ENCODE measurements at places on chromosomes 16 and 17. TPM values are rescaled to one million over a fixed set of nuclear protein-coding genes. Genes with fewer than 3 reads are reported as not detected.

Gene FSCN2
- 4.8 TPM for total RNA-seq

Gene RAB26
- 20.4 TPM for total RNA-seq

Gene FBXW10
- 0.12 TPM for total RNA-seq

Gene SLC35B1
- total RNA-seq = 72.2 TPM

Gene C1QL1
- 37.0 TPM for total RNA-seq

Gene KRTAP4-4
- not detected for total RNA-seq

Gene UBE2G1
- total RNA-seq = 82.6 TPM

Gene SMIM36
- not detected for total RNA-seq

Gene SLFN12
- total RNA-seq = 16.6 TPM

Gene IFT20
- total RNA-seq = 35.4 TPM

Gene NOXO1
- total RNA-seq = 1.5 TPM

Gene EPOP
- total RNA-seq = 10.0 TPM

Gene PPP1R27
- not detected for total RNA-seq

Gene PGP
- 28.5 TPM for total RNA-seq

Gene FOXO3B
- total RNA-seq = 20.4 TPM

Gene HCRT
- total RNA-seq = not detected

Gene NTN3
- 2.5 TPM for total RNA-seq

Gene REXO5
- total RNA-seq = 8.0 TPM

Gene CTRB1
- total RNA-seq = not detected

Gene KIF18B
- 32.2 TPM for total RNA-seq

Gene KCTD19
- 0.14 TPM for total RNA-seq

Gene GNAO1
- 14.6 TPM for total RNA-seq

All from progenitor cell of endocrine pancreas (in vitro differentiated cells).